ENCODE measurements at places on chromosomes 6 and 20.
A peak's percentile ranks its signal among the peaks of the same experiment; 100 is the strongest.

GRCh38 chr20:61350500-61351250, 98.6 kb downstream of the CDH4 start:
- no peak for DNase-seq

- DNase-seq: no peak
Measured at GRCh38 chr6:3612341-3613041, 139.0 kb downstream of the PXDC1 start.

- DNase-seq: no peak
Measured at GRCh38 chr20:51446656-51447055, 95.9 kb downstream of the NFATC2 start.

DNA sequence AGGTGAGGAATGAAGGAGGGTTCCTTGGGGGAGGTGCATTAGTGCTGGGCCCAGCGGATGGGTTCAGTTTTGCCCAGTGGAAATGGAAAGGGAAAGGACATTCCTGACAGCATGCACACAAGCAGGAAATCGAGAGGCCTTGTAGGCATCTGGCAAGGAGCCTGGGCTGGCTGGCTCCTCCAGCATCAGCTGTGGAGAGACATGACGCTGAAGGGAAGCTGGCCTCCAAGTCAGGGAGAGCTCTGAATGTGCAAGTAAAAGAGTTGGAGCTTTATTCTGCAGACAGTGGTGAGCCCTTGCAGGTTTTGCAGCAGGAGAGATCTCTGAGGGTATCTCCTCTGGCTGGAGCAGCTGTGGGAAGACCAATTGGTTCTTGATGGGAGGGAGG, 154.3 kb downstream of the MRPL14 start:
- no peak for DNase-seq

- no peak for DNase-seq
Measured at GRCh38 chr6:144194293-144194810, 44.0 kb downstream of the STX11 start.

- DNase-seq: no peak
Measured at GRCh38 chr20:35232575-35232974, 6.1 kb downstream of the MMP24 start.

DNA sequence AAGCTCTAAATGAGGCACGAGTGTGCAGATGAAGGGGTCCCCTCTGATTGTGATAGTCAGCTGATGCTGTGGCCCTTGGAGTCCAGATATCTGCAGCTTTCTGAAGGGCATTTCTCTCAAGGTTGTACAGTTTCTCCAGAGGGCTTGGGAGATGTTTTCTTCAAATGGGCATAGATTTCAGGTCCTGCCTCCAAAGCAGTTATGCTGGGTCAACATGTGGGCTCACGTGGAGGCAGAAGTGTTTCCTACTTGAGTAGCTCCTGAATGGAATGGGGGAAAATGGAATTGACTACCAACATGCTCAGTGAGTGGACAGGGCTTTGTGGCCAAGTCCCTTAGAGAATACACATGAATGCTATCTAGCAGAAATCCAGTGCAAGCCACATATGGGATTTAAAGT, 360.7 kb downstream of the SAMD5 start:
- DNase-seq: no peak

GRCh38 chr6:42745083-42745639, 742 bp downstream of the TBCC start:
- DNase-seq: peak; percentile 48
